ENCODE measurements at places on chromosomes 7 and 10.

- peak; percentile 96 for DNase-seq
These were observed at the start of gene FBXL15 for GRCh38 chr10:102420714-102421506. TSS of gene FBXL15 (plus strand) at chr10:102420836. CDS start at chr10:102421130, 294 bp downstream.

GRCh38 chr10:131925011-131925649 is 24.3 kb downstream of the PPP2R2D start:
- DNase-seq: no peak

DNA sequence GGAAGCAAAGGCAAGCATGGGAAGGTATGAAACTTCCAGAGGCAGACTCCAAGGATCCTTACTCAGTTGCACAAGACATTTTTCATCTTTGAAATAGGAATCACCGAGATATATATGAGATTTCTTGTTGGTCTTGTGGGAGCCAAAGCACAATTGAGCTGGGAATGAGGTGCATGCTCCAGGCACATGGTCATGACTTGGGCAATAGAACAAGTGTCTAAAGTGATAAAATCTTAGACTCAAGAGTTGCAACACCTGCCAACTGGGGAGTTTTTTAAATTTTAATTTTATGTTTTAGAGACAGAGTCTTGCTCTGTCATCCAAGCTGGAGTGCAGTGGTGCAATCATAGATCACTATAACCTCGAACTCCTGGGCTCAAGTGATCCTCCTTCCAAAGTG is 169.5 kb upstream of the ADCY1 start:
- no peak for DNase-seq

- DNase-seq: no peak
These were observed 93.5 kb upstream of the MALRD1 start for GRCh38 chr10:18955061-18955460.

GRCh38 chr10:14250496-14251076 is 80.1 kb downstream of the FRMD4A start:
- no peak for DNase-seq

GRCh38 chr7:127873151-127873550 is 158.1 kb downstream of the LRRC4 start:
- DNase-seq: no peak

- DNase-seq: no peak
These were observed 565.9 kb upstream of the NRG3 start for GRCh38 chr10:81309041-81309552.

DNA sequence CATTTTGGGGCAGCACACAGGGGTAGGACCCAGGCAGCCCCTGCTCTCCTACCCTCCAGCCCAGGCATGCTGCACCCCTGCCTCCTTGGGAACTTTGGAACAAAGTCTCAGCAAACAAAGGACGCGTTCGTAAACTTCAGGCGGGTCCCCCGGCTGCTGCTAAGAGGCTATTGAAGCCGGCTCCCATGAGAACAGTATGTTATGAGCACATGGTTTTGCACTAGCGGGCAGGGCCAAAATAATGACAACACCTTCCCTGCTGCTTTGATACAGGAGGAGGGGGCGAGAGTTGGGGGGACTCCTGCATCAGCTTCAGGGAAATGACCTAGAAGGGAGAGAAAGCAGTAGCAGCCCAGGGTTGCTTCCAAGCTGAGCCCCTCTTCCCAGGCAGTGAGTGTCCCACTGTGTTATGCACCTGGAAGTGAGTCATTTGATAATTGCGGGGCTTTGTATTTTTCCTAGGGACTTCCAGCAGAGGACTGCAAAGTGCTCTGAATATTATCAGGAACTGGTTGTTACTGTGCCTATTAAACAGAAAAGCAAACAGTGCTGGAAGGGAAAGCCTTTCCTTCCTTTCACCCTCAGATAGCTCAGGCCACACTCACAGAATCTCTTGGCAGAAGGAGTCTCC is 6.9 kb downstream of the ITPRIP start:
- DNase-seq: peak; percentile 95

- peak; percentile 78 for DNase-seq
These were observed 96.1 kb downstream of the SH3PXD2A start for GRCh38 chr10:103759100-103759781.

GRCh38 chr7:96833676-96834453 is 124.2 kb upstream of the SEM1 start:
- peak; percentile 3 for DNase-seq

DNA sequence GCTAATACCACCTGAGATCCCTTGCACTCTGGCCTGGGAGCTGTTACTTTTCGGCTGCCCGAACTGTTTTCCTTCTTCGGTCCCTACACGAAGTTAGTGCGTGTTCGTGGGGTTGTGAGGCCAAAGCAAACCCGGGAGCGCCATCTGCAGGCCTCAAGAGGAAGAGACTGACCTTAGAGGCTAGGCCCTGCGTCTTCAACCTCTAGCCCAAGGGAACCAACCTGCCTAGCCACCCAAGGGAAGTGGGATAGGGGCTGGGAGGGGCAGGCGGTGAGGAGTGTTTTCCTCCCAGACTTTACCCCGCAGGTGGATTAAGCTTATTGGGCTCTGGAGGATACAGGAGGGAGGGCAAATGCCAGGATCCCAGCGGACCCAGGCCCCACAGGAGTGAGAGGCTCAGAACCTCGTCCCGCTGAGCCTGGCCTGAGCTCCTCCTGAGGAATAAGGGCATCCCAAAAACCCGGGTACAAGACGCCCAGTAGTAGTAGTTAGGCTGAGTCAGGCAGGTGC is 1.7 kb upstream of the PAX2 start:
- peak; percentile 44 for DNase-seq

GRCh38 chr7:8260871-8261694 is 884 bp downstream of the ICA1 start:
- DNase-seq: peak; percentile 63

- DNase-seq: no peak
These were observed 59.6 kb upstream of the EBF3 start for GRCh38 chr10:130023454-130024230.

DNA sequence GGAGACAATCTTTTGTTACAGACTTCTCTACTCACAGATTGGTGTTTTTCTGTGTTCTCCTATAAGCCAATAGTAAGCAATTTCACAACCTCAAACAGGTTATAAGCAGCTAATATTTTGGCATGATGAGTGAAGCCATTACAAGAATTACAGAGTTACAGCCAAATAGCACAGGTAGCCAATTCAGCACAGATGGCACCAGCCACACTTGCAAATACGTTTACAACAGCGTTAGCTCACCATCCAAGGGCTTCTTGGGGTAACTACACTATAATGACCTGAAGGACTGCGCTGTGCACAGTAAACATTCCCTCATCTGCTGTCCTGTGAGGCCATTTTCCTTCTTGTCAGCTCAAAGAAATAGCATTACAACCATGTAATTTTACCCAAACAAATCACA is 428.6 kb downstream of the TCERG1L start:
- DNase-seq: no peak

- no peak for DNase-seq
These were observed 12.8 kb downstream of the CDHR3 start for GRCh38 chr7:105975770-105976417.

- DNase-seq: peak; percentile 60
These were observed 232.4 kb downstream of the AHR start for GRCh38 chr7:17530741-17531421.

GRCh38 chr7:116185956-116186355 is 24.4 kb upstream of the TES start:
- DNase-seq: no peak

- DNase-seq: no peak
These were observed 357.0 kb downstream of the RNLS start for GRCh38 chr10:88226071-88226659.

DNA sequence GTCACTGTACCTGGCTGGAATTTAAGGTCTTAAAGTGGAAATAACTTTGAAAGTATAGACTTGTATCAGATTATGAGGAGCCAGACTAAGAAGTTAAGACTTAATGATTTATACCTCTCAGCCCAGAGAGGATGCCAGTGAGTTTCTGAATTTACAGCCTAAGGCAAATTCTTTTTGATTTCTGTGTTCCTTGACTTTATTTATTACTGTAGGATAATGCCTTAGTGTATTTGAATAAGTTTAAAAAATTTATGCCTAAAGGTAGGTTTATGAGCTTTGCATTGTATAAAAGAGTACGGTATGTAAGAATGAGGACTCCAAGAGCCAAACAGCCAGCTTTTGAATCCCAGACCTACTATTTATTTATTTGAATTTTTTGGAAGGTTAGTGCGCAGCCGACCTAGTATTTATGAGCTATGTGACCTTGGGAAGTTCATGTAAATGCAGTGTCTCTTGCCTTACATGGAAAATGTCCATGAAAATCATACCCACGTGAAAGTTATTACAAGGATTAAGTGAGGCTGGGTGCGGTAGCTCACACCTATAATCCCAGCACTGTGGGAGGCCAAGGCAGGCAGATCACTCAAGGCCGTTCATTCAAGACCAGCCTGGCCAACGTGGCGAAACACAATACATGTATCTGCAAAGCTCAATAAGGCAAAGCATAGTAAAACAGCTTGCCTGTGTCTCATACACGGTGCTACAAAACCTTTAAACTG is 174.6 kb downstream of the AUTS2 start:
- no peak for DNase-seq

DNA sequence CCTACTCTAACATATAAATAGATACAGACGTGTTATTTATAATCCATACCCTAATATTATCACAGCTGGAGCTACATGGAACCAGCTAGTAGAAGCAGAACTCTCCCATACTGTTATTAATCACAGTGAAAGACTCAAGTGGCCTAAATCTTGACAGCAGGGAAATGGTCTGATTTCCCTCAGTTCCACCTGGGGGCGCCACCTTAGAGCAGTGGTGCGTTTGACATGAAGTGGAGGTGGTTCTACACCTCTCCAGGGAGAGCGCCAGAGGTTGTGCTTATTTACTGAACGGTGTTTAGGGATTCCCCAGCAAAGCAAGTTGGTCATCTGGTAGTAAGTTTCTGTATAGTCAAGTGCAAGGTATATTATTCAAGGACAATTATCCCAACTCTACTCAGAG is 17.6 kb downstream of the DNTT start:
- no peak for DNase-seq

GRCh38 chr7:77837275-77837674 is 38.7 kb downstream of the PHTF2 start:
- no peak for DNase-seq

GRCh38 chr10:103265717-103266329 is 11.1 kb upstream of the INA start:
- DNase-seq: peak; percentile 62

GRCh38 chr7:81691199-81691821 is 78.5 kb downstream of the HGF start:
- peak; percentile 42 for DNase-seq

GRCh38 chr7:132393789-132394261 is 182.4 kb downstream of the PLXNA4 start:
- DNase-seq: no peak

DNA sequence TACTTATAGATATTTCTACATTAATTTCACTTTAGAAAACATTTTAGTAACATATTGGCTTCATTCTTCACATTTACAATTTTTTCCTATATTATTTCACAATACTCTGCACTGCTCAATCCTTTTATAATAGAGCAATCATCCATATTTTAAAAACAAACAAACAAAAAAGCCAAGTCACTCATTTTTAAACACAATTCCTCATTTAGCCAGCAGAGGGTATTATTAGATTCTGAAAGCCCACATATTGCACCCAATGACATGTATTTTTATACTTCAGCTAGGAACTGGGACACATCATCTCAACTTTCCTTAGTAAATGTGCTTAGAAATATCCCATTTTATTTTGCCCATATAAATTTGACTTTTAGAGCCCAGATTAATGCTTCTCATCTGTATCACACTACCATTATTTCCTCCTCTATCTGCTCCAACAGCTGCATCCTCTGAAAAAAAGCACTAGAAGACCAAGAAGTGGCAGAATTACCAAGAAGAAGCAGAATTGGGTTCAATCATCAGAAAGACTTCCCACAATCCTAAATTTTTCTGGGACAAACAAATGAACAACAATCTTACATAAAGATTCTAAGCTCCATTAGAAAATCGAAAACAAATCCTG is 29.5 kb downstream of the CTNNA3 start:
- DNase-seq: peak; percentile 61

GRCh38 chr7:116166156-116166555 is 44.2 kb upstream of the TES start:
- no peak for DNase-seq

- DNase-seq: peak; percentile 48
These were observed 228.1 kb upstream of the PFKP start for GRCh38 chr10:2839081-2839725.
